ENCODE measurements at places on chromosomes 12 and 14.

DNA sequence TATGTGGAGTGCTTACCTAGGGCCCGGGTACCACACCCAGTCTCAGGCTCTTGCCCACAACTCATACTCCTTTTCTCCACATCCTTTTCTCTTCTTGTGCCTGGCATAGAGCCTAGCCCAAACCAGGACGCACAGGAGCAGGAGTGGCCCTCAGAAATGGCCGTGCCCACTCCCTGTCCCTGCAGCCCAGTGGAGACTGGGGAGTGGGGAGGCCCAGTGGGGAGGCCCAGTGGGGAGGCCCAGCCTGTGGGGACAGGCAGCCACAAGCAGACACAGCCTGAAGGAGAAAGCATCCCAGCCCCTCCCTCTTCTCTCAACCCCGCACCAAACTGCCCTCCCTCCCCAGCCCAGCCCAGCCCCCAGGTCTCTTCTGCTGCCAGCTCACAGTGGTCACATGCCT, 196.8 kb downstream of the KIF26A start:
- no peak for DNase-seq

GRCh38 chr12:48969833-48970701, 1.5 kb downstream of the WNT10B start:
- no peak for DNase-seq

DNA sequence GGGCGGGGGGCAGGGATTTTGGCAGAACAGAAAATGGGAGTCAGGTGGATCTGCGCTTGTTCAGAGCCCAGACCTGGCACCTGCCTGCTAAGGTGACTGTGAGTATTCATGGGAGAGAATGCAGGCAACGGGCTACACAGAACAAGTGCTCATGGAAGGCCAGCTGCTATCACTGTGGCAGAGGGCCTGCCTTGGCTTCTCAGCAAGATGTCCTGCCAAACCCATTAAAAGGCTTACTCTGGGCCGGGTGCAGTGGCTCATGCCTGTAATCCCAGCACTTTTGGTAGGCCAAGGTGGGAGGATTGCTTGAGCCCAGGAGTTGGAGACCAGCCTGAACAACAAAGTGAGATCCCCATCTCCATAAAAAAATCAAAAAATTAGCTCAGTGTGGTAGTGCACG, 21.0 kb downstream of the DIO3 start:
- DNase-seq = no peak

- no peak for DNase-seq
Observed at GRCh38 chr12:4084573-4084972, 189.0 kb upstream of the CCND2 start.

DNA sequence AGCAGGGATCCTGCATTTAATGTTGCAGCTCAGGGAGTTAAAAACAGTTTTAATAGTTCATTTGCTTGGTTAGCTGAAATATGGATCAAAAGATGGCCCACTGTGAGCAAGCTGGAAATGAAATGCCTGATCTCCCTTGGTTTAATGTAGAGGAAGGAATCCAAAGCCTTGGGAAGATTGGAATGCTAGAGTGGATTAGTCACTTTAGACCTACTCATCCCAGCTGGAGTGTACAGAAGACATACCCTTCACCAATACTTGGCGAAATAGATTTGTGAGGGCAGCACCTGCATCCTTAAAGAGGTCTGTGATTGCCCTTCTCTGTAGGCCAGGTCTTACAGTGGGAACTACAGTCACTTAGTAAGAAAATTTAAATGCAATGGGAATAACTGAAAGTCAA, 58.0 kb upstream of the KRAS start:
- no peak for DNase-seq

DNA sequence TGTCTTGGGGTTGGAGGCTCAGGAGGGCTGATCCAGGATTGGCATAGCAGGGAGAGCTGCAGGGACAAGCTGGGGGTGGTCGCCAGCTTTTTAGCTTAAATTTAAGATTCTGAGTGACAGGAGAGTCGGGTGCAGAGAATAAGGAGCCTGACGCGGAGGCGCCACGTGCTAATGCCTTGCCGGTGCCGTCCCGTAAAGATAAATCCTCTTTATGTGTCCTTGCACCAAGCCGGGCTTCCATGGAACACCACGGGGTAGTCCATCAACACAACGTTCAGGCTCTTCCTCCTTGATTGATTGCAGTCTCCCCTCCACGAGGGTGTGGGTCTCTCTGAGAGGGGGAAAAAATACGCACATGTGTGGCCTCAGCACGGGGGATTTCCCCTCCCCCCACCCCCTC, 3.9 kb downstream of the DLK1 start:
- DNase-seq = no peak

DNA sequence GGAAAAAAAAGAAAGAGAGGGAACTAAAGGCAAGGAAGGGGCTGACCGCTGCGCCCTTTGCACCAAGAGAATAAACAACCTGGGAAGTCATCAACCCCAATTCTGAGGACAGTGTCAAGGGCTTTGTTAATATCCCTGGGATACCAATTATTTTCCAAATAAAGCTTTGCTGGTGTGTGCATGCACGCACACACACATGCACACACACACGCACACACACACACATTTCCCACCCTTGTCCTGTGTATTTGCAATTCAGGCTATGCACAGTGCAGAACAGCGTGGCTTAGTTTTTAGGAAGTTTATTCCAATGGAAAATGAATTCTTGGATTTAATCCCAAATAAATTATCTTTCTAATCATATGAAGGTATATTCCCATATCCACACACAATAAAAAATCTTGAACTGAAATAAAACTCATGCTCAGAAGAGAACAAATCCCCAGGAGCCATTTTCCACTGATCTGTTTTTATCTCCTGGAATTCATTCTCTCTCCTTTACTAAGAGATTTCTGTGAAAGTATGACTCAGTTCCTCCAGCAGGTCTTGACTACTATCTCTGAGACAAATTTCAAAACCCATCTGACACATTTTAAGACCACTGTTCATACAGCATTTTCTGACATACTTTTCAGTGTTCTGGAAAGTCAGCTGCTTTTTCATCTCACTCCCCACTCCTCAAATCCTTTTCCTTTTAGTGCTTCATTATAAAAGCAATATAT, 334.4 kb upstream of the ATP2B1 start:
- DNase-seq = peak; percentile 42

- DNase-seq = no peak
Observed at GRCh38 chr12:88559199-88559598, 21.1 kb downstream of the KITLG start.

- no peak for DNase-seq
Observed at GRCh38 chr12:131006036-131006735, 52.5 kb downstream of the ADGRD1 start.

Measured in cardiac fibroblast (primary cell).